ENCODE measurements at places on chromosomes 7 and 10.

- no peak for DNase-seq
Measured at GRCh38 chr7:129193892-129194291, 5.5 kb downstream of the SMO start.

DNA sequence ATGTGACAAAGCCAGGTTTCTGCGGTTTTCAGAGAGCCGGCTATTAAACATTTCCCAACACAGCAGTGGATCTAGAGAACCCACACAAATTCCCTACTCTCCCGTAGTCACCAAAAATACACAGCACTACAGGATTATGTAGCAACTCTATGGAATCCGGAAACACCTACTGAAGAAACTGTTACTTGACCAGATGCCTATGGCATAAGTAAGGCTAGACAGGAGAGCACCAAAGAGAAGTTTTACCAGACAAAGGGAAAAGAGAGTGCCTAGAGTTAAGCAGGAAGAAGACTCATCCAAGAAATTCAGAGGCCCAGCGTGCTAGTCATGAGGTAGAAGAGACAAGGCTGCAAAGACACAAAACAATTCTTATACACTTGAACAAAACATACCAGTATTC, 321.1 kb downstream of the PARD3 start:
- DNase-seq: no peak

GRCh38 chr7:47795631-47796030, 152.6 kb downstream of the PKD1L1 start:
- no peak for DNase-seq

- DNase-seq: no peak
Measured at GRCh38 chr10:68052463-68052862, 22.6 kb downstream of the HERC4 start.

DNA sequence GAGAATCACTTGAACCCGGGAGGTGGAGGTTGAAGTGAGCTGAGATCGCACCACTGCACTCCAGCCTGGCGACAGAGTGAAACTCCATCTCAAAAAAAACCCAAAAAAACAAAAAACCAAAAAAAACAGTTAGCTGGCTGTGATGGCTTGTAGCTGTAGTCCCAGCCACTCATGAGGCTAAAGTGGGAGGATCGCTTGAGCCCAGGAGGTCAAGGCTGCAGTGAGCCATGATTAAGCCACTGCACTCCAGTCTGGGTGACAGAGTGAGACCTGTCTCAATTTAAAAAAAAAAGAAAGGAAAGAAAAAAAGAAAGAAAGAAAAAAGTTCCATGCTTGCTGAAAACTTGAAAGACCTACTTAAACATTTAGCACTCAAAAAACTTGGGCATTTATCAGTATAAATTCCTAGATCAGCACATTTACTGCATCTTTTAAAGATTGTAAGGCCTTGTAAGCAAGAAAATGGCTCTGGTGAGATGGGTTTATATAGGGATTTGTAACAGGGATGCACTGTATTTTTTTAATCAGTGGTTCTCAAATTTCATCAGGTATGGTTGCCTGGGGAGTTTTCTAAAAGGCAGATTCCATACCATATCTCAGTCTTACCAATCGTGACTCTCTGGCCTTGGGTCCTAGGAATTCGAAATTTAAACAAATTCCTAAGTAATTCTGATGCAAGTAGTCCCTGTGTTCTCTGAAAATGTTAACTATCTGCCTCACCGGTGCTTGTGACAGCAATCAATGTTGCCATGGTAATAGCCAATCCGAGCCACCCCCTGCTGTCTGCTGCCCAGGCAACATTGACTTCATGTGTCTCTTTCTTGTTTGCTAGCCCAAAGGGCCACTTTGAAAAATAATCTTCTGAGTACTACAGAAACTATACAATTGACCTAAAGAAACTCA, 11.5 kb upstream of the NT5C2 start:
- DNase-seq: no peak

DNA sequence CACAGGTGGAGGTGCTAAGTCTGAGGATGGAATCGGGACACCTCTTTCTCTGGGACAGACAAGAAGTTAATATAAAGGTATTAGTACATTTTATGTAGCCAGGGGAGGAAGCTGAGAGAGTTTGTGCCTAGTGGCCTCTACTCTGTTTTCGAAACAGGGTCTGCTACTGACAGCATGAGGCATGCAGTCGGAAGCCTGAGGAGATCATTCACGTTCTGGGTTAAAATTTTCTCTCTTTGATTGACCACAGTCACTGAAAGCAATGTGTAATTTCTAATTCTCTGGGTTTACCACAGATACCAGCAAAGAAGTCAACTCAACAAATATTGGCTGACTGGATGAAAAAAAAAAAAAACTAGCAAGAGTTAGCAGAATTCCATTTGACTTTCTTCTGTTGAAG, 53.3 kb upstream of the KCTD7 start:
- DNase-seq: no peak

Measured in SK-N-SH (cell line).